ENCODE measurements at places on chromosomes 3 and 15.
A peak's percentile ranks its signal among the peaks of the same experiment; 100 is the strongest.

DNA sequence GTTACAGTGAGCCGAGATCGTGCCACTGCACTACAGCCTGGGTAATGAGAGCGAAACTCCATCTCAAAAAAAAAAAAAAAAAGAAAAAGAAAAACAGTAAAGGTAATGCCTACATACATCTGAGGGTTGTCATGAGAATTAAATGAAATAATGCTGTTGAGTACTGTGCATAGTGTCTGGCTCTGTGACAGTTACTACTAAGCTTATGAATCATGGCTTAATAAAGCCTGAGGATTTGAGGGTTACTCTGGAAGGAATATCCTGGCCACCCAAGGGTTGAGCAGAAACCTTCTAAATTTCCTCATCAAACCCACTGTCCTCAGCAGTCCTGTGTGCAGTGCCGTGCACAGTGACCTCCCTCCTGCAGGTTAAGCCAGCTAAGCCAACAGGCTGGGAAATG lies 26.8 kb upstream of the ELP6 start:
- DNase-seq, result no peak

GRCh38 chr3:108410531-108410984 lies 99.8 kb downstream of the MYH15 start:
- no peak for DNase-seq

DNA sequence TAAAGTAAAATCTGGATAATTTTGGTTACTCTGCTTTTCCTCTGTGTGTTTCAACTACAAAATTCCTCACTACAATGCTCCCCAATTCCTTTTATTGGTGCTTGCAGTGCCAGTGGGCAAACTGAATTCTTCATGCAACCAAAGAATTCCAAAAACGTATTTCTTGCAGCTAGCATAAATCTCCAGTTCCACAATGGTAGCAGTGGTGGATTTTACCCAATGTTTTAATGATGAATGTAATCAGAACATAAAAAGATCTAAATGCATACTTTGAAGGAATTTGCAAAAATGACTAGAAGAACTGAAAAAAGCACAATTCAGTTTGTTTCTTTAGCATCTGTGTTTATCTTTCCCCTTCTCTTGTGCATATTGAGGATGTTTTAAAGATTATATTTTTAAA lies 359.6 kb upstream of the TPRG1 start:
- no peak for DNase-seq

DNA sequence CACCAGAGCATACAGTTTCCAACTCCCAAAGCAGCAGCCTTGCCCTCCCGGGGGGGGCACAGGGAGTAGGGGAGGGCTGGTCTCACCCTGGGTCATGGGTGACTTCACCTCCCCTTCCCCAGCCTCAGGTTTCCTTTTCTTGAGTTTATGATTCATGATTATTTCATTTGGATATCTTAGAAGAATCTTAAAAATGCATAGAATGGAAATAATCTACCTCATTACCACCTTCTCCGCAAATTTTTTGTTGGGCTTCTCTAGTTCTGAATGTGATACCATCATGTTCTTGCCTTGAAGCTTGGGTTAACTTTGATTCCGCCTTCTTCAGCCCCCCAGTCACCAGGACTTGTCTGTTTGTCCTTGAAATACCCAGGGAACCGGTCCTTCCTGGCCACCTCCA lies 148.8 kb upstream of the ROPN1 start:
- no peak for DNase-seq

- DNase-seq, result no peak
Observed at GRCh38 chr3:86951322-86951721, 39.6 kb downstream of the VGLL3 start.

DNA sequence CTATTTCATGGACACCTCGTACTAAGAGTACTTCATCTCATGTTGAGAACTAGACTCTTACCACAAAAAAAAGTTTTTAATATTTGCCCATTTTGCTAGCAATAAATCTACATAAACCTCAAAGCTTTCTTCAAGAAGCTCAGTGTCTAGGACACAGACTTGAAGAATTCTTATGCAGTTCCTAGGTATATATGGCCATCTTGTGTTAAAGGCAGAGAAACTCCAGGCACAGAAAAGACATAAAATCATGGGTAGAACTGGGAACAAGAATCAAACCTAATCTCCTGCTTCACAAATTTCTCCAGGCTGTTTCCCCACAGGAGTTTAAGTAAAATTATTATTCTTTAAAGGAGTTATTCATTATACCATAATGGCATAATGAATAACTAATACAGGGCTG lies 4.4 kb downstream of the MBD4 start:
- DNase-seq, result no peak

DNA sequence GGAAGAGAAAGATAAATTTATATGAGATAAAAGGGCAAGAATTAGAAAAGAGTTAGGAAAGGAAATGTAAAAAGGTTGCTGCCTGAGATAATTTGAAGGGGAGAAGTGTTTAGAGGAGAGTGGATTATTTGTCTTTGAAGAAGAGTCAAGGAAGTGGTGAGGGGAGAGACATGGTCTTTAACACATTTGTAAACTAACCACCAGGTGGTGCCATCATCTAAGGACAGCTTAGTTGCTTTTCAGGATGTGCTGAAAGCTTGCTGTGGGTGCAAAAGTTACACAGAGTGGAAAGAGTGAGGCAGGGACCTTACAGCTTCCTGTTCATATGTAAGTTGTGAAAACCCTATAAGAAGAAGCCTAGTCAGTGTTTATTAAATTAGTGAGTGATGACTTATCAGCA lies 114.1 kb upstream of the DNAJC19 start:
- peak; percentile 12 for DNase-seq

DNA sequence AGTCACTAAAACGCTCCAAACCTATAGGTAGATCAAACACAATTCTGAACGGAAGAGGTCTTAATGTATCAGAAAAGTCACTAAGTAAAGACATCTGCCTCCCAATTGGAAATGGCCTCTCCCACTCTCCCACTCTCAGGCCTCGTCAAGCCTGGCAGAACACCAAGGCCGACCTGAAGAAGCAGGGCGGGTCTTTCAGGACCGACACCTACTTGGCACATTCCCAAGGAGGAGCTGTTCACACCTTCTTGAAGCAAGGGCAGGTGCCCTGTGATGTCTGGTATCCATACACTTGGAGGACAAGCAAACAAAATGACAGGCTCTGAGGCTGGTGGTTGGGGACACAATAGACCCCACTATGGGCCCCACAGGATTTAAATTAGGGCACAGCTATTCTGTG lies 30.0 kb downstream of the XXYLT1 start:
- DNase-seq, result no peak

DNA sequence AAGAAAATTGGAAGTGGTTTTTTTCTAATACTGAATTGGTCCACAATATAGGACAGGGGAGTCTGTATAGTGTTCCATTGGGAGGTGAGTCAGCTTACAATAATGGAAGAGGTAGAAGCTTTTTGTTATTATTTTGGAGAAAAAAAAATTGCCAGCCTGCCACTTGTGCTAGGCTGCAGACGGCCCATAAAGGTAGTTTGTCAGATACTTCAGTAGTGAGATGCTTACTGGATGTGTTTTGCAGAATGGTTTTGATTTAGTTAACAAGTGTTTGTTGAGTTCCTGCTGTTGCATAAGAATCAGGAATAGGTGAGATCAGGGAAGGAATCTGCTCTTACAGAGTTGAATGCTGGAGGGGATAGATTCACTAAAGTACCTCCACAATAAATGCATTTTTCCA lies 1.0 kb downstream of the DTWD1 start:
- no peak for DNase-seq

GRCh38 chr15:57797568-57798267 lies 91.2 kb downstream of the POLR2M start:
- no peak for DNase-seq

DNA sequence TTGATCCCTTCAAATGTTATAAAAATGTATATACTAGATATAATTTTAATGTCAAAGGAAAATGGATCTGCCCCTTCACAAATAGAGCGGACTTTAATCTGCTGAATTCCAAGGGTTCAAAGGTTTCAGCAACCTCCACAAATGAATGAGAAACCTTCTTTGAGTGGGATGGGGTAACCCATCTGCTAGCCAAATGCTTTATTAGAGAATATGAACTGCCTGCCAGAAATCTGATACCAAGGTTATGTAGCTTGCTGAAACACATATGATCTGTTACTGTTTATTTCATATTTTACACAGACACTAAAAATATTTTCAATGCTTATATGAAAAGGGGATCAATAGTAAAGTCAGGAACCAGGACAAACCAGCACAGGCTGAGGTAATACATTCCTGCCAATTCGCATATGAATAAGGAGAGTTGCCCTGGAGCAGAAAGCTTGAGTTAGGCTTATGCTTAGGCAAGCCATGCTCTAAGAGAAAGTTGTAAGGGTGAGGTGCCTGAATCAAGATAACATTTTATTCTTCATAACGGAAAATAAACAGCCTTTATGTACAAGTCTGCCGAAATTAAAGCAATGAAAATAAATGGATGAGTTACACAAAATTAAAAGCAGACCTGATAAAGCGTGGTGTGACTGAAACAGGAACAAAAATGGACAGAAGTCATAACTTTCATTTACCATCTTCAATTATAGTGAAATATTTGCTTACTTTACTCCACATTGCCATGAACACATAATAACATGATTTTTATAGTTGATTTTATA lies 26.5 kb downstream of the PLOD2 start:
- no peak for DNase-seq

- no peak for DNase-seq
Observed at GRCh38 chr3:154480033-154480432, 50.0 kb upstream of the GPR149 start.

- DNase-seq, result no peak
Observed at GRCh38 chr3:65948841-65949573, 89.7 kb downstream of the MAGI1 start.

GRCh38 chr15:55279746-55280351 lies 9.8 kb downstream of the RAB27A start:
- no peak for DNase-seq

DNA sequence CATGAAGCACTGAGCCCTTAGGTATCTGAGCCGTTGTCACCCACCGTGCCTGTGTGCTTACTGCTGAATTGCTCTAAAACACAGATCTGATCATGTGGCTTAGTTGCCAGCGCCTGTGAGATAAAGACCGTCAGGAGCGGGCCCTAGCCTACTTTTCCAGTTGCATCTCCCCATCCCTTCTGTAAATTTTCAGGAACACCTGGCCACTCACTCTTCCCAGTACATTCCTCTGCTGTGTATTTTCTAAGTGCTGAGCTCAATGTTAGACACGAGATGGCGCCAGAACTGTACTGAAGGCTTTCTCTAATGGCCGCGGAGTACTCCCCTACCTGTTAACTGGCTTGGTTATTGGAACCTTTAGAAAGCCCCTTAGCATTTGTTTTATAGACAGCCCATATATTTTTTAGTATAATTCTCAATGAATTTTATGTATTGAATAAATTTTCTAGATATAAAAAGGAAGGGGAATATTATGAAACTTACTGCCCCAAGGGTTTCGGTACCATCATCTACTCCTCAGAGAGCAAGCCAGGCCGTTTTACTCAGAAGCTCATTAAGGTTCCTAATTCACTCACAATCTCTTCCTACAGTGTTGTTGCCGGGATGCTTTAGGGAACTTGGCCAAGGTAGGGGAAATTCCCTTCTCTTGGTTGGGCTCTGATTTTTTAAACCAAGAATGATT lies 16.7 kb upstream of the WNT7A start:
- peak; percentile 62 for DNase-seq

GRCh38 chr3:82423268-82424030 lies 662.0 kb upstream of the GBE1 start:
- DNase-seq, result no peak
